ENCODE measurements at places on chromosomes 5 and 9.

GRCh38 chr5:165360784-165361542, 1855.5 kb downstream of the MAT2B start:
- DNase-seq, result no peak

GRCh38 chr5:151686674-151687407, at the start of gene SPARC:
Gene SPARC (minus strand): TSS chr5:151686915. CDS start chr5:151676188, 10,727 bp downstream.
- DNase-seq, result peak; percentile 97

DNA sequence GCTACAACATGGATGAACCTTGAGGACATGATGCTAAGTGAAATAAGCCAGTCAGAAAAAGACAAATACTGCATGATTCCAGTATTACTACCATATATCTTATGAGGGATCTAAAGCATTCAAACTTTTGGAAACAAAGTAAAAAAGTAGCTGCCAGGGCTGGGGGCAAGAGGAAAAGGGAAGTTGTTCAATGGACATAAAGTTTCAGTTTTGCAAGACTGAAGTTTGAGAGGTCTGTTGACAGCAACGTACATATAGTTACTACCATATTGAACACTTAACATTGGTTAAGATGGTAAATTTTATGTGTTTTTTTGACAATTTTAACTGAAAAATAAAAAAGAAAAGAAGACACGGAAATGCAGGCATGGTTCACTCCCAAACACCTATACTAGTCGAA, 77.6 kb downstream of the MAPKAP1 start:
- DNase-seq, result no peak

- no peak for DNase-seq
Observed at GRCh38 chr9:104984948-104985347, 57.0 kb upstream of the ABCA1 start.

GRCh38 chr5:74660140-74660539, 19.6 kb upstream of the ENC1 start:
- DNase-seq, result no peak

Measured in tongue (tissue), 3 donors.